Stimulated activated CD4-positive, alpha-beta T cell treated with anti-CD3 and anti-CD28 coated beads, Interleukin-4, amount 100 ng/mL, for 48 hours (primary cell): ENCODE measurements at places on chromosomes 16 and 17.
A peak's percentile ranks its signal among the peaks of the same experiment; 100 is the strongest.

GRCh38 chr16:4090351-4090851 is 25.8 kb downstream of the ADCY9 start:
- no peak for DNase-seq

DNA sequence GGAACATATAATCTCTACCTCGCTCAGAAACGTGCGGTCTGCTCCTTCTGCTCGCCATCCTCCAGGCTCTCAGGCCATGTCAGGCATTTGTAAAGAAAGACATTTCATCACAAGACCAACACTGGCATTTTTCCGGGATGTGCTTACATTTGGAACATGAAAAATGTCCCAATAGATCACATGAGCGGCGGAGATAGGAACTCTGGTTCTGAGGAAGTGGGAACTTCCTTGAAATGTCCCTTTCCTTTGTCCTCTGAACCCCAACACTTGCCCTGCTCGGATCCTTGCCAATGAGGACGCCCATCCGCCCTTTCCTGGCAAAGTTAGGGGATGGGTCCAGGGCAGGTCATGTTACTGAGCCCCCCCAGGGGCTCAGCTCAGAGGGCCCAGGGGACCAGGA is 130.5 kb downstream of the MAF start:
- DNase-seq = no peak

DNA sequence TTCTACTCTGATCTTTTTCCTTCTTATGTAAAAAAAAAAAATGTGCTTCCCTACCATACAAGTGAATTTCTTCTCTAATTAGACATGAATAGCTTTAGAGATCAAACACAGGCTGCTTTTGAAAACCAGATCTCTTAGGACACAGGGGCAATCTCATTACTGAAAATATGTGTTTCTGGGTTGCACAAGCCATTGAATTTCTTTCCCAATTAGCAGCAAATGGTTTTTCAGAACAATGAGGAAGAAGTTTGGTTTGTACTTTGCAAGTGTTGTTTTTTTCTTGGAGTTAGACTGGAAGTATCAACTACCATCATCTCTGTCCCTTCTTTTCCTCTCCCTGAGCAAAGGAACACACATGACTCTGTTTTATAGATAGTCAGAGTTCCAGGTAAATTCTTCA is 5.6 kb upstream of the ANKS4B start:
- no peak for DNase-seq

DNA sequence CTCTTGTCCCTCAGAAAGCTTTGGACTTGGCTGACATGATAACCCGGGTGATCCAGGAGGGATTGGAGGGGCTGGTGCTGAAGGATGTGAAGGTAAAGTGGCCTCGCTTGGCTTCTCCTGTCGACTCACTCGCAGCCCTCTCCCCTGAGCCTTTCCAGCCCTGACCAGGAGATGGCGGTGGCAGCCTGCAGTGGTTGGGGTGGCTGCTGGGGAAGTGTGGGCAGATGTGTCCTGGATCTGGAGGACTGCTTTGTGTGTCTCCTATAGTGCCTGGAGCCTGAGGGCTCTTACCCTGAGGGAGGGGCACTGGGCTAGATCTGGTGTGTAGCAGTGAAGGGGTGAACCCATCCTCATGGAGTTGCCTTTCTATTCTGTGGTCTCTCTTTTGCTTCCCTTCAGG is 17.9 kb downstream of the LIG3 start:
- DNase-seq = peak; percentile 67

DNA sequence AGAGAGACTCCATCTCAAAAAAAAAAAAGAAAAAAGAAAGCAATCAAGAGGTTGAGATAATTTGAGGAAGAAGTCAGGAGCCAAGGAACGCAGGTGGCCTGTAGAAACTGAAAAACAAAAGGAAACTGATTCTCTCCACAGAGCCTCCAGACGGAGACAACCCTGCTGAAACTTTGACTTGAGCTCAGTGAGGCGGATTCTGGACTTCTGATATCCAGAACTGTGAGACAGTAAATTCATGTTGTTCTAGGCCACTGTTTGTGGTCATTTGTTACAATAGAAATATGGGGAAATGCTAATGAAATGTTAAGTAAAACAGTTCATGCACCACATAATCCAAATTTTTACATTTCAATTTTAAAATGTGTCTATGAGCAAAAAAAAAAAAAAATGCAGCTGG is 5.2 kb downstream of the MBTPS1 start:
- no peak for DNase-seq

GRCh38 chr16:88347656-88348376 is 34.9 kb upstream of the ZNF469 start:
- no peak for DNase-seq

DNA sequence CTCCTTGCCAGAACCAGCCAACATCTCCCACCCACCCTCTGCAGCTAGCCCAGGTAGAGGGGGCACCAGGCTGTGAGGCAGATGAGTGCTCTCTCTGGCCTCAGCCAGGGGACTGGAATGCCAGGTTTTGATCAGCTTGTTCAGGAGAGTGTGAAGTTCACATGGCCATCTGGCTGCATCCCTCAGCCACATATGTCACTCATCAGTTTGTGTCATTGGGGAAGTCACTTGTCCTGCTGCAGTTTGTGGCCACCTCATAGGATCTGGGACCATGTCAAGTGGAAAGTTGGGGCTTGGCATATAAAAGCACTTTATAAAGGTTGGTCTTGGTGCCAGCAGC is 147.6 kb downstream of the SOCS1 start:
- no peak for DNase-seq

DNA sequence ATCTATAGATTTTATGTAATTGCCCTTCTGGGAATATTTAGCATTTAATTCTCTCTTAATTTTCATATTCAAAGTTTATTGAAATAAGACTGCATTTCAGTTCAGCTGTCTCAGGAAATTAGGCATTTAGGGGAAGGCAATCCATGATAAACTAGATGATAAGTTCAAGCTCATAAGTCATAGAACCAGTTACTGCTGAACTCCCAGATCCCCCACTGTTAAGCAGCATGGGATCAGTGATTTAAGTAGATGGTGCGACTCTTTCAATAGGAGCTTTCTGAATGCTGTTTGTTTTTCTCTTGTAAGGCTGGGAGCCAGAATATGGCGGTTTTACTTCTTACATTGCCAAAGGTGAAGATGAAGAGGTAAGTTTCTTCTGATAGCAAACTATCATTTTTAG is 23.8 kb downstream of the OGFOD1 start:
- DNase-seq = no peak

DNA sequence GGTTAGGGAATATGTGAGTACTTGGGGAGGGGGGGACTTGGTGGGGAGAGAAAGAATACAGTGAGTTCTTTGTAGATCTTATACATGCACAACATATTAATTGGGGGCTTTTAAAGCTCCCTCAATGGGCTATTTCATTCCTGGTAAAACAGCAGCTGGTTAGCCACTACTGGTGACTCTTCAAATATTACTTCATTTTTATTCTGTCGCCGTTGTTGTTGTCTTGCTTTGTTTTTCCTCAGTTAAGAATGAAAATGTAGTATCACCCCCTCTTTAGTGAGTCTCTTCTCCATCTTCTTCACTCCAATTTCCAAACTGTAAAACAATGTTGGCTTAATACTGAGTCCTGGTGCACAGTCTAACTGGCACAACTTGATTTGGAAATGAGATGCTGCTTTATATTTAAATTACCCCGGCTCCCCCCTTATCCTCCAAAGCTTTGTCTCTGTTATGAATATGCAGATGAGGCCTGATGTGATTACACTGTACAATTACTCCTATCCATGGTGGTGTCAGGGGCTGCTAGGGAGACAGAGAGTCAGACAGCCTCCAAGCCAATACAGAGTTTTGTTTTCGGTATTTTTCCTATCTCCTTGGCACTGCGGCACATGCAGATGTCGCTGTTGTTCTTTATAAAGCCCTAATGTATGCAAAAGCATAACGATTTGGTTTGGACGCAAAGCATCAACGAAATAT is 256.9 kb upstream of the PMFBP1 start:
- no peak for DNase-seq

GRCh38 chr17:70776441-70776840 is 607.1 kb downstream of the KCNJ2 start:
- DNase-seq = no peak

DNA sequence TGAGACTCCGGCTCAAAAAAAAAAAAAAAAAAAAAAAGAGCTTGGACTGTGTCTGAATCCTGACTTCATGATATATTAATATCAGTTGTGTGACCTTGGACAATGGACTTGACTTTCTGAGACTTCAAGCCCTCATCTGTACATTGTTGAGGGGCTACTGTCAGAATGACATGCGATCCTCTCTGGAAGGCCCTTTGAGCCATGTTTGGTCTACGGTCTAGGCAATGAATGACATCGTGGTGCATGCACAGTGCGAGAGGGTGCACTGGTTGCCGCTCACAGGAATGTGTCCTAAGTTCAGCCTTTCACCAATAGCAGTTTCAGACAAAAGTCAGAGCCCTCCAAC is 43.0 kb upstream of the ZNF629 start:
- no peak for DNase-seq

- DNase-seq = no peak
Observed at GRCh38 chr17:17387017-17387497, 83.9 kb downstream of the NT5M start.

DNA sequence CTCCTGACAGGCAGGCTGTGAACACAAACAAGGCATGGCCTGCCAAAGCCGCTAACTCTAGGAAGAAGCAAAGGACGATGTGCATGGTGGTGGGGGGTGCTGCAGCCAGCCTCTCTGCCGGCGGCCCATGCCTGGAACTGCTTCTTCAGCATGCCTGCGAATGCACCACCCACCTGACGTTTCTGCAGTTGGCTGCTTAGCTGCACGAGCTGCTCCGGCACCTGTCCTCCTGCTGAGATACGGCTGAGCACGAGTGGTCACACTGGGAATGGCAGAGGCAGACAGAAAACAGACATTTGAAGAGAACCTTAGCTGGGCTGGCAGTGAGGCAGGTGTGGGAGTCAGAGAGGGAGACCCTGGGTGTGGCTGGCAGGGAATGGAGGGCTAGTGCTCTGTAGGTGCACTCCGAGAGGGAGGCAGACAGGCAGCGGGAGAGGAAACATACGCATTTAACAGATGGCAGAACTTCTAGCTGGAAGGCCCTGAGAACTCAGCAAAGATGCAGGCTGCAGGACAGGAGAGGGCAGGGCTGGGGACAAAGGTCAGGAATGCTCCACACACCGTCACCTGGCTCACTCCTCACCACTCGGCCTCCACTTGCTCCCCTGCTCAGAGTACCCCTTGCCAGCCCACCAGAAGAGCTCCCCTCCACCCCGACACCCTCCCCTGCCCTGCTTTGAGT is 5.2 kb downstream of the FLCN start:
- no peak for DNase-seq

DNA sequence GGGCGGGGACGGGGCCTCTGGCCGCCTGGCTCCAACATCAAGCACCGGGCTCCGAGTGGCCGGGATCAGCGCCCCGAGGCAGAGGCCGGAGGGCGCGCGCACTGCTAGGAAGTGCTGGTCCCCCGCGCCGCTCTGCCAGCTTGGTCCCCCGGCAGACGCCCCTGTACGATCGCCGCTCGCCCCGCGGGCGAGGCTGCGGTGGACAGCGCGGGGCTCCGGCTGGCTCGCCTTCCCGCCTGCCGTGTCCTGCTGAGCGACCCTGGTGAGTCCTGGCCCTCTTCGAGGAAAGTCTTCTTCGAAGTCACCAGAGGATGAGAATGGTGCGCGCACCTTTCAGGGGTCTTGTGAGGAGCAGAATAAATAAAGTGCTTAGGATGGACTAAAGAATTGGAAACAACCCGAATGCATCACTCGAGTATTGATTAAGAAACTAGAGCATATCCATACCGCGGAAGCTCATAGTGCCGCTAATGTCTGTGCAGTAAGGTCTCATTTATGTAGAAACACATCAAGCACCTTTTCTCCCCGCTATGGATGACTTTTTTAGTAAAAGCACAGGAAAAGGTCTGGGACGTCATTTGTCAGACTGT is 392 bp downstream of the ZNF213 start:
- DNase-seq = no peak

DNA sequence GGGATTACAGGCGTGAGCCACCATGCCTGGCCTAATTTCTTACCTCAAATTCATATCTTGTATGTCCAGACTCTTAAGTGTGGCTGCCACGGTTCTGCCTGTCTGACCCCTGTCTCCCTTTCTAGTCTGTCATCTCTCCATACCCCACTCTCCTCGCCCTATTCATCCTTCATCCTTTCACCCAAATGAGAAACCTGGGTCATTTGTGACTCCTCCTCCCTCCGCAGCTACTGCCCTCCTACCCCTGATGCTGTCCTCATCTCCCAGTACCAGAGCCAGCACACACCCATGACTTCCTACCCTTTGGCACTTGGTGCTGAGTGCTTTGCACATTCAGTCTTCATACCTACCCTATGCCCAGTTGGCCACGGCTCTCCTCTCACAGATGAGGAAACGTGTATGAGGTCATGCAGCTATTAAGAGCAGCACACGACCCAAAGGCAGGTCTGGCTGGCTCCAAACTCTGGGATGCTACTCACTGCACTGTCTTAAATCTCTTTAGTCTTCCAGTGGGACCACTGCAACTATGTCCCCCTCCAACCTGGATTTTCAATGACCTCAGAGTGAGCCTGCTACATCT is 1.6 kb downstream of the SPATA32 start:
- DNase-seq = no peak

DNA sequence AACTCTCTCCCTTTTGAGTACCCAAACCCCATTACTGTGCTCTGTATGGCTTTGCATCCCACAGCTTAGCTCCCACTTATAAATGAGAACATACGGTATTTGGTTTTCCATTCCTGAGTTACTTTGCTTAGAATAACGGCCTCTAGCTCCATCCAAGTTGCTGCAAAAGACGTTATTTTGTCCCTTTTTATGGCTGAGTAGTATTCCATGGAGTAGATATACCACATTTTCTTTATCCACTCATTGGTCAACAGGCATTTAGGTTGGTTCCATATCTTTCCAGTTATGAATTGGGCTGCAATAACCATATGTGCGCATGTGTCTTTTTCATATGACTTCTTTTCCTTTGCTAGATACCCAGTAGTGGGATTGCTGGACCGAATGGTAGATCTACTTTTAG is 19.9 kb upstream of the SYT17 start:
- DNase-seq = no peak

- no peak for DNase-seq
Observed at GRCh38 chr17:65154770-65155589, 17.8 kb downstream of the RGS9 start.

- peak; percentile 46 for DNase-seq
Observed at GRCh38 chr17:79391376-79392233, 219.2 kb downstream of the RBFOX3 start.

GRCh38 chr16:55508271-55508921 is 476 bp upstream of the LPCAT2 start:
- DNase-seq = no peak

- DNase-seq = no peak
Observed at GRCh38 chr16:563072-563644, 3.0 kb downstream of the PRR35 start.
